ENCODE measurements at places on chromosomes 1 and 21. TPM values are rescaled to one million over a fixed set of nuclear protein-coding genes. Genes with fewer than 3 reads are reported as not detected.

LRRC53 gene
- total RNA-seq: not detected

IGSF9 gene
- total RNA-seq: 0.21 TPM

NUP133 gene
- 15.9 TPM for total RNA-seq

LMOD1 gene
- total RNA-seq: not detected

CD1D gene
- 0.10 TPM for total RNA-seq

All from A549 treated with GW870086 at 1 μM for 4 hours (cell line).